NCI-H2029 (cell line): ENCODE measurements at places on chromosomes 5 and 9.

DNA sequence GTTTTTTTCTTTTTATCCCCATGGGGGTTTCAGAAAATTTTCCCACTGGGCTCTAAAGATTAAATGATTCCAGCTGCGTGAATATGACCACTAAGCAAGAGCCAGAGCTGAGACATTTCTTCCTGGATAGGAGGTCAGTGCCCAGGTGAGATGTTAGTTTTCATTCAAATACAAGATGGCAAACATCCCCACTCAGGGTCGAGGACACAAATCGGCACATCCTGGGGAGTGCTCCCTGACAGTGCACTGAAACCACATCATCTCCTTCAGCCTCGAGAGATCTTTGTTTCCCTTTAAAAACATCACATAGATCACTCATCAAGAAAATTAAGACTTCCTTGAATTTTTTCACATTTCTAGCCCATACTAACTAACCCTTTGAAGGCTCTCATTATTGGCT, 273.2 kb upstream of the PANK3 start:
- DNase-seq = no peak

GRCh38 chr9:112861638-112862555, 28.8 kb downstream of the SLC46A2 start:
- no peak for DNase-seq

GRCh38 chr5:177458912-177459350, 12.3 kb downstream of the PRR7 start:
- no peak for DNase-seq

GRCh38 chr5:113824307-113824706, 310.8 kb downstream of the YTHDC2 start:
- no peak for DNase-seq

DNA sequence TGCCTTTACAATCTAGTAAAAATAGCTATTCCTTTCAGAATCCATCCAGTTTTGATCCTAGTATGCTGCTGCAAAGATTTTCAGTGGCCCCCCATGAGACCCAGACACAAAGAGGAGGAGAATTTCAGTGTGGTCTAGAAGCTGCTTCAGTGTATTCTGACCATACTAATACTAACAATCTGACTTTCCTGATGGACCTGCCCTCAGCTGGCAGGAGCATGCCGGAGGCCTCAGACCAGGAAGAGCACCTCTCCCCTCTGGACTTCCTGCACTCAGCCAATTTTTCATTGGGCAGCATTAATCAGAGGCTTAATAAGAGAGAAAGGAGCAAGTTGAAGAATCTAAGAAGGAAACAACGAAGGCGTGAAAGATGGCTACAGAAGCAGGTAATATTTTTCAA, 48.5 kb downstream of the RNF180 start:
- DNase-seq = no peak

- no peak for DNase-seq
Observed at GRCh38 chr9:84748112-84748511, 78.6 kb downstream of the NTRK2 start.

DNA sequence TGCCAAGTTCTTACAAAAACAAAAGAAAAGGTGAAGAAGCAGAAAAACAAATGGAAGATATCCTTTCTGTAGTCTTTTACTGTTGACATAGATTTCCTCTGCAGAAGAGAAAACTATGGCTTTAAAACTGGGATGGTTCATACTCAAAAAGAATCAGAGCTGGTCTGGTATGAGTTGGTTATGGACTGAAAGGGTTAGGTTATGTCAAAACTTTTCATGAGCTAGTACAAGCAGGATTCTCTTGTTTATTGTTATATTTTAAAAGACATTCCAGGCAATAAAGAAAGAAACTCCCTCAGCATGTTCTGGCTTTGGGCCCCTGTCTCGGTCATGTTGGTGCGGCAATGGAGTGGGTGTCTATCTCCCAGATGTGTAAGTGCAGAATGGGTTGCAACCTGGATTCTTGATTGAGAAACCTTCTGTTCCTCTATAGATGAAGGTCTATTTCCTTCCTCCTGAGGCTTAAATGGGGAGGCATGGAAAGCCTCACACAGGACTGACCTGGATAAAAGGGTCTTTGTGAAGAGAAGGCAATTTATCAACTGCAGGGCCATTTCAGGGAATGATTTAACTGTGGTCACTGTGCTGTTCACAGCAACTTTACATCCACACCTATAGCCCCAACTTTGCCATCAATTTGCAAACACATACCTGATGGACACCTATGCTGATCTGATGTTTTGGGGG, 209.6 kb upstream of the TNC start:
- no peak for DNase-seq

- DNase-seq = peak; percentile 13
Observed at GRCh38 chr5:9034649-9035048, 511.2 kb downstream of the SEMA5A start.

GRCh38 chr9:104795857-104796256, 31.9 kb downstream of the NIPSNAP3B start:
- no peak for DNase-seq

DNA sequence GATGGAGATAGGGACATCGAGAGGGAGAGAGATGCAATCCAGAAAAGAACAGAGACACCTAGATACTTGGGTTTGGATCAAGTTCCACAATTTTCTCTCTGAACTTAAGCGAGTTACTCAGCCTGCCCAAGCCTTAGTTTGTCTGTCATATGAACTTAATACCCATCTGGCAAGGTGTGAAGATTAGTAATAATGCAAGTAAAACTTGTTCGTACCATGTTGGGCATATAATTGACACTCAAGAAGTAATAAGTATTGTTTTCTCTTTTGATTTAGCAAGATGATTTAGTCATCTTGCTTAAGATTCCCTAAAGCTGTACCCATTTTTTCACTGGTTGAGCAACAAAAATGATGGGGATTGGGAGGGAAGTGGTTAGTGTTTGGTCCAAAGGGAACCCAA, 7.5 kb downstream of the RABGAP1 start:
- no peak for DNase-seq

DNA sequence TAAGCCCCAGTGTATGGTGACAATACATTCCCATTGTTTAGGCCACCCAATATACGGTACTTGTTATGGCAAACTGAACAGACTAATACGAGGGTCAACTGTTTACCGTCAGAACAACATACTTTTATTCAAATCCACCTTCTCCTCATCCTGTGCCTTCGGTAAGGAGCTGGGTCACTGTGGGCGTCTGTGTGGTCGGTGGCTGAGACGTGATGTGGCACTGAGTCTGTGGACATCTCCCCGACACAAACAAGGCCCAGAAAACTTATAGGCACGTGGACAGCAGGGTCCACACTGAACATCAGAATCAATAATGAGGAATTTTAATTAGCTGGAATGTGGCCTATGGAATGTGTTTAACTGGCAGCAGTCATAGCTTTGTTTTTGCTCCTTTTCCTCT, 154.3 kb upstream of the IRX2 start:
- DNase-seq = no peak
